ENCODE measurements at places on chromosomes 1 and 21. TPM values are rescaled to one million over a fixed set of nuclear protein-coding genes. Genes with fewer than 3 reads are reported as not detected.

Gene ZNF684
- 4.6 TPM for total RNA-seq

Gene CA6
- total RNA-seq: not detected

Gene PCAT6
- total RNA-seq: 2.1 TPM

Gene PGLYRP3
- total RNA-seq: not detected

- peak; percentile 87 for DNase-seq
Measured at GRCh38 chr1:61079296-61079897, 3.0 kb upstream of the NFIA start.

- no peak for DNase-seq
Measured at GRCh38 chr1:8396786-8397406, 79.0 kb downstream of the SLC45A1 start.

- DNase-seq: no peak
Measured at GRCh38 chr1:218694085-218694484, 348.9 kb downstream of the TGFB2 start.

- DNase-seq: peak; percentile 64
Measured at GRCh38 chr1:84122780-84123382, 21.2 kb upstream of the PRKACB start.

GRCh38 chr1:22273686-22274681 lies 131.1 kb upstream of the WNT4 start:
- DNase-seq: no peak

Data from colonic mucosa (tissue), 4 donors.